ENCODE measurements at places on chromosomes 11 and 22. TPM values are rescaled to one million over a fixed set of nuclear protein-coding genes. Genes with fewer than 3 reads are reported as not detected.

Gene CARD10
- 3.3 TPM for total RNA-seq

- DNase-seq: no peak
These were observed 25.1 kb upstream of the TMA7B start for GRCh38 chr22:39935116-39935515.

- DNase-seq: no peak
These were observed 110.9 kb downstream of the TSPAN18 start for GRCh38 chr11:44837661-44838060.

DNA sequence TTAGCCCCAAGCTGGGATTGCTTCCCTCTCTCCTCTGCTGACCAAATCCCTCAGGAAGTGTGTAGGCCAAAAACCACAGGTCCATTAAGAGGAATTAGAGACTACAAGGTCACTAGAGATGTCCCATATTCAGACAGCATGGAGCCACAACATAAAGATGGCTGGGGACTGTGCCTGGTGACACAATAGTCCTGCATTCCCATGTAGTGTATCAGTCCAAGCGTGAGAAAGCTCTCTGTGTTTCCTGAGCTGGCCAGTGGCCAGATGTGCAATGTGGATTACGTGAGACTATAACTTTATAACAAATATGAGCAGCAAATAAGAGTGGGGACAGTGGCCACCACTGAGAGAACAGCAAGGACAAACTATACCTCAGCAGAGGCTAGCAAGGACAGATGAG is 7.6 kb upstream of the MS4A10 start:
- peak; percentile 35 for DNase-seq

Gene OSBP2
- total RNA-seq: 15.4 TPM

Gene HMOX1
- 11.1 TPM for total RNA-seq

Gene NPAS4
- total RNA-seq: 2.7 TPM

DNA sequence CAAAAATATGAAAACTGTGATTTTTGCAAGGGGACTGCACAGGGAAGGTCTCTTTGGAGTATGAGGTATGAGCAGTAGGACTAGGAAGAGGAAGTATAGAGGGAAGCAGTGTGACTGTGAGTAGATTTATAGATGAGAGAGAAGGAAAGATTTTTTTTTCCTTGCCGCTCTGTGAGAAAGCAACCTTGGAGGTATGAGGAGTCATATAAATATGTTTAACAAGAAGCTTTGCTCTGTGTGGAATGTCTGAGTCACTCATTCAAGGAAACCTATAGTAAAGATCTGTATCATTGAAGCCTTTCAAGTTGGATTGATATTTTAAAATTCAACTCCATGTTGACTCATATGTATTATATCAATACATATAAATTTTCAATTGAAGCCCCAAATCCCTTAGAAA is 26.2 kb downstream of the DNHD1 start:
- no peak for DNase-seq

Gene FXYD2
- total RNA-seq: 1.5 TPM

DNA sequence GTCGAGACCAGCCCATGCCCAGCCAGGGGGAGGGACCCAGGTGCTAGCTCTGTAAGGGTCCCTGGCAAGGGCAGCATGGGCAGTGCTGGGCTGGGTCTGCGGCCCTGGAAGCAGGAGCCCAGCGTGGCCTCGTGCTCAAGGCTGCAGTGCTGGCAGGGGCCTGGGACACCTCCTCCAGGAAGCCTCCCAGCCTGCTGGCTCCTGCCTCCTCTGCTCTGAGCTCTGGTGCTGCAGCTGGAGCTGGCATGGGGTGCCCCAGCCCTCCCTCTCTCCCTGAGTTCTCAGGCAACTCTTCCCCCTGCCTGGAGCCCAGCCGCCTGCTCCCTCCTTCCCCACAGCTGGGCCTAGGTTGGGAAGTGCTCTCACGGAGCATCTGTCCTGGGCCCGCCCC is 6.8 kb downstream of the INS start:
- no peak for DNase-seq

Gene ATM
- total RNA-seq: 93.8 TPM

Gene NLRP14
- 0.20 TPM for total RNA-seq

Gene LMO2
- 15.2 TPM for total RNA-seq

DNA sequence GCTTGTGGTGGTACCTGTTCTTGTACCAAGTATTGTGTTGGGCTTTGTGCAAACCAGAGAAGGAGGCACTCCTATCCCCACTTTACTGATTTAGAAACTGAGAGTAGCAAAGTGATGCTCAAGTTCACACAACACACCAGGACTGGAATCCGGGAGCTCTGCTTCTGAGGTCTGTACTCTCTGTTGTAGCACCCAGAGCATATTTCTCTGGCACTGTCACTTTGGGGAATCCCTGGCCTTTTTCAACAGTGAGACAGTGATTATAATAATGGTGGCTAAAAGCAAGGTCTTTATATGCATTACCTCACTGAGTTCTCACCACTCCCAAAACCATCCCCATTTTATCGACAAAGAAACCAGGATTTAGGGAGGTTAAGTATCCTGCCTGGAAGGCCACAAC is 362.4 kb downstream of the TENM4 start:
- DNase-seq: no peak

GRCh38 chr22:36052505-36052941 is 23.9 kb upstream of the RBFOX2 start:
- DNase-seq: no peak

GRCh38 chr11:9367551-9367950 is 16.9 kb upstream of the IPO7 start:
- no peak for DNase-seq

Gene OR5P2
- total RNA-seq: not detected

DNA sequence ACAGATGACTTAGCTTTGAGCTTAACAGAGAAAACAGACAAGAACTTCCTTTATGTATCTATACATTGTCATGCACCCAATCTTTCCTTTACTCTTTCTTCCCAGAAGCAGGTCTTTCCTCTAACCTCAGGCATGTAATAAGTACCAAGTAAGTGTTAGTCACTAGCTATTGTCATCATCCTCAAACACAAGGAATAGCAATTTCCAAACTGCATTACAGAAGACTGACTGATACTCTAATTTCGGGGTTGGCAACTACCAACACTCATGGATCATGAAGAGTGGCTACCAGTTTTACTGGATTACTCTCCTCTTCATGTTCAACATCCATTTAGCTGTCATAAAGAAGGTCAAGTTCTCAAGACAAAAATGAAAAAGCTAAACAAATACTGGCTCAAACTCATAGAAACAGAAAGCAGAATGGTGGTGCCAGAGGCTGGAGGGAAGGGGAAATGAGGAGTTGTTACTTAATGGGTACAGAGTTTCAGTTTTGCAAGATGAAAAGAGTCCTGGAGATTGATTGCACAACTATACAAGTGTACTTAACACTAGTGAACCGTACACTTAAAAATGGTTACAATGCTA is 111.6 kb downstream of the SIK3 start:
- DNase-seq: no peak

DNA sequence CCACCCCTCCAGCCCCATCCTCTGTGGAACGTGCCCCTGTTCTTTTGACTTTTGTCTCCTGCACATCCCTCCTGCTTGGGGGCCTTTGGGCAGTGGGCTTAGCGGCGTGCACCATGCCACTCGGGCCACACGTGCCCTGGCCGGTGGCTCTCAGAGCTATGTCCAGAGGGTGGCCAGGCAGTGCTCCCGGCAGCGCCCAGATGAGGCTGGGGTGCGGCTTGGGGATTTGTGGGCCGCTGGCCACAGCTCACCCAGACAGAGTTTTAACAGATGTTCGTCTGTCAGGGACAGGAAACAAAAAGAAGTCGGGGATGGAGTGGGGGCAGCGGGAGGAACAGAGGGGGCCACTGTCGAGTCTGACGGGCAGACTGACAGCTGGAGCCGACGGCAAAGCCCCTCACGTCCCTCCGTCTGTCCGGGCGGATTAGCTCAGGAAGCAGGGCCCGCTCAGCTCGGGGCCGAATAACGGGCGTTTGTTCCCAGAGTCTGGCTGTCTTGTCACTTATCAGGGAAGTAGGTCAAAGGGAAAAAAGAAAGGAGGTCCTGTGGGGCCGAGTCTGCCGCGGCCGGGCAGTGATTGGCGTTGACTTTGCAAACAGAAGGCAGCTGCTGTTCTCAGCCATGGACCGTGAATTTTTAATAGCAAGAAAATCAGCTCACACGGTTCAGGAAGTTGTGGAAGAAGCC is 61.6 kb downstream of the LRP5 start:
- DNase-seq: peak; percentile 47

Gene RFPL2
- not detected for total RNA-seq

Gene APOBEC3B
- total RNA-seq: 3.1 TPM

Gene PANX3
- not detected for total RNA-seq

DNA sequence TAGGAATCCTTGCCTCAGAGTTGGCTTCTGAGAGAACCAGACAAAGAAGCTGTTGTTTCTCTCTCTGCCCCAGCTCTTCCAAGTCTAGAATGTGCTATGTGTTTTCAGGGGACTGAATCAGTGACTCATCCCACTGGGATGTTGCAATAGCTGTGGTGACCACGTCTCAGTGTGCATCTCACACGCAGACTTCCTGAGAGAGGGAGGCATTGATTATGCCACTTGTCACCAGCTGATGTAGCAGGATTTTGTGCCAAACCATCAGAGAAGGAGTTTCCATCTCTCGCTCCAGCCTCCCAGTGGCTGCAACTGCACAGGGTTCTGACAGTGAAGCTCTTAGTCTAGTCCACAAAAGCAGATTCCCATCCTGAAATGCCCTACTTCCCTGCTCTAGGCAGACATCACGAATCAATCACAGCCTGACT is 455.8 kb downstream of the MIAT start:
- DNase-seq: peak; percentile 60

- no peak for DNase-seq
These were observed 15.6 kb downstream of the SREBF2 start for GRCh38 chr22:41848468-41848867.

GRCh38 chr11:61509043-61510029 is 787 bp downstream of the LRRC10B start:
- peak; percentile 66 for DNase-seq

Gene CCDC116
- 0.20 TPM for total RNA-seq

Gene MOV10L1
- 3.0 TPM for total RNA-seq

Gene POTEH
- not detected for total RNA-seq

DNA sequence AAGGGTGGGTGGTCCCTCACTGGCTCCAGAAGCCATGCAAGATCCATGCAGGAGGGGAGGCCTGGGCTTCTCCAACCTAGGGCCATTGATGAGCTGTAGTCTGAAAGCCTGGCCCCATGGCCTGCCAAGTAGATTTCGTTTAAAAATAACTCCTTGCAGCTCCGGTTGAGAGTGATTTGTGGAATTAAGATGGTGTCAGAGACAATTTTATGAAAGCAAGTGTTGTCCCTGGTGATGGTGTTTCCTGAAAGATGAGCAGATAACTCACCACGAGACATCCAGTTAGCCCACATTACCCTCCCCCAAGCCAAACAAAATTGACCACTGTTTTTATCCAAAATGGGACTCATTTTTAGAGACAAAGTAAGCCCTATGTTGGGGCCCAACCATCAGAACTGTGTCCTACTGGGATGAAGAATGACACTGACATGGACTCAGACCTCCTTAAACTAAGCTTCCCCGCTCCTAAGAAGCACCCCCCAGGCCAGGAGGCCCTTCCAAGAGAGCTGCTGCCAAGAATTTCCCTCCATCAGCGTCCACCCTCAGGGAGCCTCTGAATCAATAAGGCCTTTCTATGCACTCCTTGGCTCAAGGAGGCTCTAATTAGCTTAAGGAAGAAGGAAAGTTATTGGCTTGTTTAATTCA is 174.2 kb upstream of the NCAM1 start:
- no peak for DNase-seq

GRCh38 chr11:28849053-28849452 is 740.9 kb downstream of the METTL15 start:
- no peak for DNase-seq

GRCh38 chr11:95284057-95285052 is 53.4 kb upstream of the SESN3 start:
- no peak for DNase-seq

GRCh38 chr11:79076526-79077115 is 364.2 kb downstream of the TENM4 start:
- DNase-seq: no peak

DNA sequence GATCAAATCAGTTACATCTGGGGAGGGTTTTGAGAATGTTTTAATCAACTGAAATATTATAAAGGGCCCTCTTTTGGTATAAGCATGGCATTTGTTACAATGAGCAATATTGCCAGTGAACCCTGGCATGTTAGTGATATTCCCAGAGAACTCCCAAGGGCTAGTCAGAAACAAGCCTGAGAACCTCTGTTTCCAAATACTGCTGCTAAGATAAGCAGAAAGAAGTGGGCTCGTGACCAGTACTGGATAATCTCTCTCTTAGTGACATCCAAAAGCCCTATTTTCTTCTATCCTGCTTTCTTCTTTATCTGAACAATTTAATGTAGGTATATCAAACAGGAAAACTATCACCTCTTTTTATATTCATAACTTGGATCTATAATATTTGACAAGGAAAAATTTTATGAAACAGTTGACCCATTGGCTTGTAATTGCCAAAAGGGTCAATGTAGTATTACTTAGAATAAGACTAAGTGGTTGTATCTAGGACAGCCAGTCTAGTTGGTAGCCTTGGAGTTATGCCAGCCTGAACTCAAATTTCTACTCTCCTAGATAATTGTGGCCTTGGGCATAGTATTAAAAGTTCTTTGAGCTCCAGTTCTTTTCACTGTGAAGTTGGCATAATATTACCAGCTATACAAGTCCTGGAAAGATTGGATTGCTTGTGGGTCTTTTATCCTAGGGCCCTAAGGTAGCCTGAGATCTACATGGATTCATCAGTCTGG is 15.7 kb downstream of the CAT start:
- no peak for DNase-seq

- DNase-seq: no peak
These were observed 1249.5 kb downstream of the FAM181B start for GRCh38 chr11:81484196-81484595.

DNA sequence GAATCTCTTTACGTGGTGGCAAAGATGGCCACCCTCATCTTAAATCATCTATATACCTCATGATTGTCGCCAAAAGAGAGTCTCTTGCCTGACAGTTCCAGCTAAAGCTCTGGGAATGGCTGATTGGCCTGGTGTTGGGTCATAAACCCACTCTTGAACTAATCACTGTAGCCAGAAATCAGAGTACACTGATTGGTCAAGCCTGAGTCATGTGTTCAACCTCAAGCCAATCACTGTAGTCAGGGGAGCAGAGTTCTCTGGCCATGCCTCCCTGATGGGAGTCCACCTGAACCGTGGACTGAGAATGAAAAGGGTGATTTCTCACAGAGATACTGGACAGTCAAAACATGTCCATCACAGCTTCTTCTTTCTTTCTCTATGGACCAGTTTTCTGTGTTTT is 45.8 kb downstream of the RCN1 start:
- no peak for DNase-seq

Gene C11orf21
- total RNA-seq: 2.0 TPM

Gene BAIAP2L2
- total RNA-seq: 0.59 TPM

Gene TRIM29
- 206 TPM for total RNA-seq

Gene SAA4
- total RNA-seq: not detected

- peak; percentile 10 for DNase-seq
These were observed 87.5 kb downstream of the MN1 start for GRCh38 chr22:27714068-27714467.

GRCh38 chr22:23892130-23892529 is 2.1 kb upstream of the MIF start:
- no peak for DNase-seq

Gene NRXN2
- 8.5 TPM for total RNA-seq
